Activated naive CD8-positive, alpha-beta T cell treated with anti-CD3 and anti-CD28 coated beads, Interleukin-2, amount 50 U/mL, for 16 hours (primary cell): ENCODE measurements at places on chromosomes 11 and 22.

DNA sequence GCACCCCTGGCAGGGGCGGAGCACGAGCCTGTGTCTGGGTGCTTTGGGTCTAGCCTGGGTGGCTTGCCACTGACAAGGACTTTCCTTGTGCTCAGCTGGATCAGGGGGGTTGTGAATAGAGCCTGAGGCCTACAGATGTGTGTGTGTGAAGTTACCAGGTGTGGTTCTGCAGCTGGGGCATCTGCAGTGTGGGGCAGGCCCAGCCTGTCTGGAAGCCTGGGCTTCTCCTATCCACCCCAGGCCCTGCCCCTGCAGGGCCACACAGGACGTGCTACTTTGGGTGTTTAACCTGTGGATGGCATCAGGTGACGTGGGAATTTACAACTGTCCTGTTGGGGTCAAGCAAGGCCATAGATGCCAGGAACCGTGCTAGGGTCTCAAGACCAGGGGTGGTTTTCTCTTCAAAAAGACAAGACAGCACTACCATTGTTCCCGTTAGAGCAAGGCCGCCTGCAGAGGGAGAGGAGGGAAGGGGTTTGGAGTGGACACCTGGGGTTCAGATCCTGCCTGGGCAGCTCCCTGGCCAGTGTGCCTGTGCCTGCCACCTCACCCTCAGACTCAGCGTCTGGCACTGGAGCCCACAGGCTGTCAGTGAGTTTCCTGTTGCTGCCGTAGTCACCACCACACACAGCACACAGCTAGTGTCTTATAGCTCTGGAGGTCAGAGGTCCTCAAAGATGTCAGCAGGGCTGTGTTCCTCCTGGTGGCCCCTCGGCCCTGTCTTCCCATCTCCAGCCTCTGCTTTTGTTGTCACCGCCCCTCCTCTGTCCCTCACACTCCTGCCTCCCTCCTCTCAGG lies 31.6 kb downstream of the CTTN start:
- no peak for DNase-seq

GRCh38 chr11:6440906-6441358 lies at the start of gene HPX:
TSS of gene HPX (minus strand) at chr11:6440987. CDS start at chr11:6440963, 24 bp downstream.
- no peak for DNase-seq

- DNase-seq: no peak
Observed at GRCh38 chr22:21780259-21780658, 44.7 kb upstream of the YPEL1 start.

- DNase-seq: no peak
Observed at GRCh38 chr22:42926104-42926503, 69.0 kb upstream of the ARFGAP3 start.
